ENCODE measurements at places on chromosomes 2 and 18.
A peak's percentile ranks its signal among the peaks of the same experiment; 100 is the strongest.

- H3K36me3 ChIP-seq, result no peaks in the 10 kb centered on the region
- peaks cover 9% of the 10 kb centered on the region for H3K4me1 ChIP-seq
- no peak for DNase-seq
- no peaks in the 10 kb centered on the region for H3K27me3 ChIP-seq
- H3K27ac ChIP-seq, result no peak overlapping the region
- H3K4me3 ChIP-seq, result no peak overlapping the region
Observed at GRCh38 chr2:197266477-197266876, 44.1 kb downstream of the ANKRD44 start.

GRCh38 chr18:9711361-9712129, 3.4 kb downstream of the RAB31 start:
- H3K27me3 ChIP-seq, result no peaks in the 10 kb centered on the region
- no peak overlapping the region for H3K4me3 ChIP-seq
- H3K4me1 ChIP-seq, result no peaks in the 10 kb centered on the region
- no peak for DNase-seq
- no peak overlapping the region for H3K27ac ChIP-seq
- H3K36me3 ChIP-seq, result no peaks in the 10 kb centered on the region

- H3K4me3 ChIP-seq, result no peak overlapping the region
- no peaks in the 10 kb centered on the region for H3K4me1 ChIP-seq
- H3K36me3 ChIP-seq, result no peaks in the 10 kb centered on the region
- no peak overlapping the region for H3K27ac ChIP-seq
- no peak for DNase-seq
- H3K27me3 ChIP-seq, result peaks cover 3% of the 10 kb centered on the region
Observed at GRCh38 chr2:153068915-153069314, 350.5 kb downstream of the ARL6IP6 start.

- H3K36me3 ChIP-seq, result no peaks in the 10 kb centered on the region
- no peak overlapping the region for H3K4me3 ChIP-seq
- H3K4me1 ChIP-seq, result peaks cover 10% of the 10 kb centered on the region
Observed at GRCh38 chr2:220660277-220661145, 911.6 kb downstream of the EPHA4 start.

- H3K27me3 ChIP-seq, result no peaks in the 10 kb centered on the region
- H3K27ac ChIP-seq, result no peak overlapping the region
- no peaks in the 10 kb centered on the region for H3K36me3 ChIP-seq
- DNase-seq, result no peak
- H3K4me1 ChIP-seq, result no peaks in the 10 kb centered on the region
- H3K4me3 ChIP-seq, result no peak overlapping the region
Observed at GRCh38 chr2:106841886-106842645, 43.9 kb downstream of the ST6GAL2 start.

GRCh38 chr2:16176971-16177480, 236.7 kb downstream of the MYCN start:
- no peaks in the 10 kb centered on the region for H3K36me3 ChIP-seq
- H3K4me3 ChIP-seq, result no peak overlapping the region
- H3K4me1 ChIP-seq, result no peaks in the 10 kb centered on the region
- peaks cover 3% of the 10 kb centered on the region for H3K27me3 ChIP-seq
- H3K27ac ChIP-seq, result no peak overlapping the region

DNA sequence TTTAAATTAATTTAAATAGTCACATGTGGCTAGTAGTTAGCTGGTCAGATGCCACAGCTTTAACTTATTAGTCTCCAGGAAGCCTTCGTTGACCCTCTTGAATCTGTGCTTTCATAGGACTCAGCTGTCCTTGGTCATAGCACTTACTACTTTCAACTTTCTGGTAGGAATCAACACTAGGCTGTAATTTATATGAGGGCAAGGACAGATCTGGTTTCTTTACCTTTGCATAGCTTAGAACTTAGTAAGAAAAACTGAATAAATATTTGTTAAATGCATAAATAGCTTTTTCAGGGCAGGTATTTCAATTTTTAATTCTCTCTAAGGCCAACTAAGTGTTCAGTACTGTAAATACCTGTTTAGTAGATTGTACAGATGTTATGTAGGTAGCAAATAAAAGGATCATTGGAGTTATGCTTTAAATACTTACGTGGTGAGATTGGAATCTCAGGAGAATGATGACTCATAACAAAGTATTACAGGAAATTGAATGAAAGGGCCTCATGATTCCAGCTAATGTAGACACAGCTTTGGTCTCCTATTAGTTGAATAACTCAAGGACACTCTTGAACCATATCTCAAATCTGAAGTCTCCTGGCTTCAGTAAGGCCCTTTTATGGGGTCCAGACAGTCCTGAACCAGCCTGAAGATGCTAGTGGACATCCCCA, 2.6 kb downstream of the CLIP4 start:
- no peak overlapping the region for H3K27ac ChIP-seq
- no peaks in the 10 kb centered on the region for H3K27me3 ChIP-seq
- H3K4me1 ChIP-seq, result peaks cover 18% of the 10 kb centered on the region
- no peaks in the 10 kb centered on the region for H3K36me3 ChIP-seq

DNA sequence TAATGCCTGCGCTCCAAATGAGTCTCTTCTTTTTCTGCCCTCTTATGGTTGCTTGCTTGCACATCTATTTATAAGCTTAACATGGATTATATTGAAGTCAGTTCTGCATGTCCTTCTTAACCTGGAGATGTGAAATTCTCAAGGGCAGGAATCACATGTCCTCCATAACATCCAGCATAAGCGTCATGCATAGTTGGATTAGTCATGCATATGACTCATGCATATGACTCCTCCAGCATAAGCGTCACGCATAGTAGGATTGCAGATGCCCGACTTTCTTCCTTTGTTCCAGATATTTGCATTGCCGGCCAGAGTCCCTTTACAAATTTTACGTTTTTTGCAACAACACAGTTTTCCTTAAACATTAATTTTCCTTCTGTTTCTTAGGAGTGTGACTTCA, 308.6 kb downstream of the TGIF1 start:
- H3K4me1 ChIP-seq, result peaks cover 13% of the 10 kb centered on the region
- H3K36me3 ChIP-seq, result peaks cover 23% of the 10 kb centered on the region
- no peak overlapping the region for H3K4me3 ChIP-seq
- H3K27ac ChIP-seq, result no peak overlapping the region
- DNase-seq, result peak; percentile 73
- no peaks in the 10 kb centered on the region for H3K27me3 ChIP-seq

- peaks cover 1% of the 10 kb centered on the region for H3K36me3 ChIP-seq
- no peaks in the 10 kb centered on the region for H3K27me3 ChIP-seq
- peaks cover 34% of the 10 kb centered on the region for H3K4me1 ChIP-seq
- peak within 1 kb of the TSS; percentile 84 for H3K4me3 ChIP-seq
- H3K27ac ChIP-seq, result peak within 1 kb of the TSS; percentile 95
Observed at GRCh38 chr2:42047488-42048298, at the start of gene PKDCC. Gene PKDCC (plus strand): TSS chr2:42048021. CDS start chr2:42048200, 179 bp downstream.

DNA sequence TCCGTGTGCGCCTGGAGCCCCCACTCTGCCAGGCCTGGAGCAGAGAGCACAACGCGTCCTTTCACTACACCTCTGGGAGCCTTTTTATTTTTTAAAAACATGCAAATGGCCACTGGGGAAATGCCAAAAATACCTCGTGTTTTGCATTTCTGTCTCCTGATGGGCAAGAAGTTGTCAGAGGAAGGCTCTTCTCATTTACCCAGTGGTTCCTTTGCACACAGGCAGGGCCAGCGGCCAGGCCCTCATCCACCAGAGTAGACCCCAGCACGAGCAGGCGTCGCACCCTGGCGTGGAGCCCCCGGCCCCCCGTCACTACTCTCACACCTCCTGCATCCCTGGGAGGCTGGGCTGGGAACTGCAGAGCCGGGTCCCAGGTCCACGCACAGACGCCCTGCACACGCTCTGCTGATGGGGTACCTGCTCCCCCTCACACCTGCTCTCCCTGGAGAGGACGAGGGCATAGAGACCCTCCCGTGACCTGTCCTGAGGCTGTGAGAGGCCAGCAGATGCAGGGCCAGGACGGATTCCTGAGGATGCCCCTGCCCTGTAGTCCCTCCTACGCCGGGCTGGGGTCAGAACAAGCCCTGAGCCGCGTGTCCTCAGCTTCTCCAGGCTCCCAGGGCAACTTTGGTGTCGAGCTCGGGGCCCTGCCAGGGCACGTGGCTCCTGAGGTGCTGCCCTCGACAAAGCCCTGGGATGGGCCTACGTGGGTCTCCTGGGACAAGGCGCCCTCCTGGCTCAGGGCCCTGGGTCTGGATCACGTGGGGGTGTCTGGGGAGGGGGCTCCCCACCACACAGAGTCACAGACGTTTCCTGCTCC, 65.0 kb downstream of the NFATC1 start:
- H3K4me3 ChIP-seq, result no peak overlapping the region
- no peak overlapping the region for H3K27ac ChIP-seq
- H3K27me3 ChIP-seq, result no peaks in the 10 kb centered on the region
- H3K4me1 ChIP-seq, result peaks cover 13% of the 10 kb centered on the region

GRCh38 chr18:31718386-31718785, 34.0 kb upstream of the B4GALT6 start:
- H3K27ac ChIP-seq, result no peak overlapping the region
- H3K36me3 ChIP-seq, result no peaks in the 10 kb centered on the region
- no peak overlapping the region for H3K4me3 ChIP-seq

- peaks cover 61% of the 10 kb centered on the region for H3K4me1 ChIP-seq
- no peaks in the 10 kb centered on the region for H3K27me3 ChIP-seq
- no peaks in the 10 kb centered on the region for H3K36me3 ChIP-seq
- no peak overlapping the region for H3K4me3 ChIP-seq
- no peak for DNase-seq
Observed at GRCh38 chr2:16686641-16687040, 21.0 kb upstream of the CYRIA start.

GRCh38 chr2:165864296-165864695, 70.2 kb upstream of the GALNT3 start:
- H3K36me3 ChIP-seq, result no peaks in the 10 kb centered on the region
- no peak overlapping the region for H3K27ac ChIP-seq
- no peak overlapping the region for H3K4me3 ChIP-seq
- no peaks in the 10 kb centered on the region for H3K4me1 ChIP-seq
- DNase-seq, result no peak

GRCh38 chr2:53854678-53855077, 5.1 kb downstream of the GPR75 start:
- H3K27me3 ChIP-seq, result no peaks in the 10 kb centered on the region
- H3K36me3 ChIP-seq, result no peaks in the 10 kb centered on the region
- no peak for DNase-seq
- no peak overlapping the region for H3K4me3 ChIP-seq

DNA sequence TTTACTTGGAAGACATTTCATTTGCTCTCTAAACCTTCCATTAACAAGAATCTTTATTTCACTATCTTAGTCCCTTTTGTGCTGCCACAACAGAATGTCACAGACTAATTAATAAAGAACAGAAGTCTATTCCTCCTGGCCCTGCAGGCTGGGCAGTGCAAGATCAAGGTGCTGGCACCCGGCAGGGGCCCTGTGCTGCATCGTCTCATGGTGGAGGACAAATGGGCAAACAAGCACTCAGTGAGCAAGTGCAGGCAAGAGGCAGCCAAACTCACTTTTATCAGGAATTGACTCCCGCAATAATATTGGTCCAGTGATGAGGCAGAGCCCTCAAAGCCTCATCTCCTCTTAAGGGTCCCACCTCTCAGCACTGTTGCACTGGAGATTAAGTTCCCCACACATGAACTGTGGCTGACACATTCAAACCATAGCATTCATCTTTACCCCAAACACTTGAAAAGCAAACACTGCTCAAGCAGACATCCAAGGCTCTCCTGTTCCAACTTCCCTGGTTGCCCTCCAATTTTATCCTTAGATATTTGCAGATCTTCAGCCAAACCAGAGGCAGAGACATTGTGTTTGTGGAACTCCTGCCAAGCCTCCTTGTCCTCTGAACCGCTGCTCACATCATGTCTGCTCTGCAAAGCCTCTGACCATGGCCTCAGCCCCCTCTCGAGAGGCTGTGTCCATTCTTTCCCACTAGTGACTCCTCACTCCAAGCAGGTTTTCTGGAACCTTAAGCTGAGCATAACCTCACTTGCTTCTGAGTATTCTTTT, 404.4 kb upstream of the SOX11 start:
- no peaks in the 10 kb centered on the region for H3K36me3 ChIP-seq
- H3K27me3 ChIP-seq, result no peaks in the 10 kb centered on the region
- DNase-seq, result no peak
- H3K27ac ChIP-seq, result no peak overlapping the region
- H3K4me3 ChIP-seq, result no peak overlapping the region
- H3K4me1 ChIP-seq, result no peaks in the 10 kb centered on the region

GRCh38 chr2:21633466-21633865, 509.7 kb downstream of the TDRD15 start:
- no peak for DNase-seq
- H3K4me3 ChIP-seq, result no peak overlapping the region
- no peaks in the 10 kb centered on the region for H3K4me1 ChIP-seq
- H3K27ac ChIP-seq, result no peak overlapping the region

DNA sequence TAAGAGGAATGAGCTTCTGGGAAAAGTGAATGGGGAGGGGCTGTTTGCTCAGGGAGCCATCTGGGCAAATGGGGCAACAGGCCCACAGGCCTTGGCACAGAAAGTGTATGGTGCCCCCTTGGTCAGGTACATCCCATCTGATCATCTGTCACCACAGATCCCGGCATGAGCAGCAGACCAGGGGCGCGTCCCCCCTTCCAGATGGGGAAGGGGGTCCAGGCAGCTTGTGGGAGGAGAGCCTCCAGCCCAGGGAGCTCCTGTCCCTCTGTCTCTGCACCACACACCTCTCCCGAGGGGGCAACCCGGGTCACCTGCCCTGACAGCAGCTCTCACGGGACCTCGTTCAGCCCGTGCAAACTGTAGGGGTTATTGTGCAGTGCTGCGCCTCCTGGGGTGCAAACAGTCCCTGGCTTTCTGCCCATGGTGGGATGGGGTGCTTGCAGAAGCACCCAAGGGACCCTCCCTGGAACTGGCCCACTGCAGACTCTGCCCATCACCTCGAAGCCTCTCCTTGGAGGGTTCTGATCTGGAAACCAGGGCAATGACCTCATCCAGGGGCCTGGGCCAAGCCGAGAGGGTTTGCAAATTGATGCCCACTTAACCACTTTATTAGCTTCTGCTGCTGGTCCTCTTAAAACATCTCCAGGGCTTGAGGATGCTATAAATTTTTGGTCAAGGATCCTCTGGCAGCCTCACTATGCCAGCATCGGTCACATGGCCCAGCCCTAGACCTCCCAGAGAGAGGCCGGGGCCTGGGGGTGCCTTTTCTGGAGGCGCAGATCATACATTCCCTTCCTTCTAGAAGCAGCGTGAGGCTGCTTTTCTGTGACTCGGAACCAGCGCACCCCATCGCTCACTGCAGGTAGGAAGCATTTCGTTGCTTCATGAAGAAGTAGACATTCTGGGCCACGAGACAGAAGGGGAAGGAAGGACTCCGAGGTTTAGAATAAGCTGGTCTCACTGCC, 7.6 kb upstream of the BOK start:
- no peak overlapping the region for H3K27ac ChIP-seq
- H3K4me1 ChIP-seq, result peaks cover 9% of the 10 kb centered on the region
- H3K36me3 ChIP-seq, result no peaks in the 10 kb centered on the region
- DNase-seq, result no peak
- H3K4me3 ChIP-seq, result no peak overlapping the region
